ENCODE measurements at places on chromosomes 1 and 21.

DNA sequence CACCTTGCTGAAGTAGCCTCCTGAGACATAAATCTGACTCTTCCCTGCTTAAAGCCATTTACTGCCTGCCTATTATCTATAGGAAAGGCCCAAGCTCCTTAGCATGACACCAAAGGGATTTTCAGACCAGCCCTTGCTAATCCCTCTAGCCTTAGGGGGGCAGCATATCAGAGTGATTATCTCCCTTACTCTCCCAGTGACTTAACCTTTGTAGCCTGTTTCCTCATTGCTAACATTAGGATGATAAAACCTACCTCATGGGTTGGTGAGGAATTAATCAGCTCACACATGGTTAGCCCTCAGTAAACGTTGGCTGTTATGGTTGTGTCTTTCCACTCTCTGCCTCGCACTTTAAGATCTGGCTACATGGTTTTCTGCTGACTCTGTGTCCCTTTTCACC lies 70.1 kb downstream of the ROR1 start:
- no peak for DNase-seq

DNA sequence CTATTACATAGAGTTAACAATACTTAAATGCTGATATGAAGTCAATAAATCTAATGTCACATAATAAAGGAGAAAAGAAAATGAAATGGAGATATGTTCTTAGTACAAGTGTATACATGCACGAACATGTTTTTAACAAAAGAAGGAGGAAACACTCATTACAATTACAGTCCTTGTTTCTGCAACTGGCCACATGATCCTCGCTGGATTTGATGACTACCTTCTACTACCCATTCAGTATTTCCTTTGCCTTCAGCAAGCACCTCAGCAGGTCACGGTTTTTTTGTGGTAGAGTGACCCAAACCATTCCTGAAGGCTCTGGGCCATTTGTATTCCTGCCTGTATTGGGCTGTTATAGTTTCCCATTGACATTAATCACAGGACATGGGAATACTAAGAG lies 172.8 kb upstream of the CXADR start:
- no peak for DNase-seq

DNA sequence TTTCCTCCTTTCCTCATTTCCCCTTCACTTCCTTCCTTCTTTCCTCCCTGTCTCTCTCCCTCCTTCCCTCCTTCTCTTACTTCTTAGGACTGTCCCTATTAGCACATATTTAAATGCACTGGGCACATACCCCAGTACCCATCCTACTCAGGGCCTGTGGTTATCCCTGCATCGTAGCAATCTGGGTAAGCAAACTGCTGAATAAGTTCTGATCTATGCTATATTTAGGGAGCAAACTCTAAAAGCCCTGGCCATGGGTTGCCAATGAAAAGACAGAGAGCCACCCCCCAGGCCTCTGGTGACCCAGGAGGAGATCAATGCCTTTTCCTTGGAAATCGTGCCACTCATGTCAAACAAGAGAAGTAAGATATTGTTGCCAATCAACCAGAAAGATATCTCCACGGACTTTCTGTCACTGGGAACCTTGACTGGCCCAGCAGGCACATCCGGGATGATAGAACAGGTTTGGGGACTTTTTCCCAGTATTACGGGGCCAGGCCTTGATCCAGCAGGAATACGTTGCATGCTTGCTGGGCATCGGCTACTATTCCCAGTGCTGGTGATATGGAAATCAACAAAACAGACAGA lies 5.4 kb downstream of the FAM3B start:
- DNase-seq: no peak

DNA sequence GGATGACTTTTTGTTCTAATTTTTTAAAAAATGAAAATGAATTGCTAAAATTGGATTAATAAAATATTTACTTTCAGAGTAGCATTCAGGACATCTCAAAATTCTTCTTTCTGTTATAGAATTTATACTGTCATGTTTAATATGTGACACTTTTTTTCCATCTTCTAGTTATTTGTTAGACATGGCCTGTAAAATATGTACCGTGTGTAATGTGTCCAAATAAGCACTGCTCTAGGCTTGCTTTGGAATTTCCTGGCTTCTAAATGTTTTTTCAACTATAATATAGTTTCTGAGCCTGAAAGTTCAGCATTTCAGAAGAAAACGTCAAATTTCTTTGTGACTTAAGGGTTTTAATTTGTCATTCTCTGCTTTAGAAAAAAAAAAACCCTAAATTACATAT lies 243.6 kb downstream of the DNM3 start:
- DNase-seq: no peak

GRCh38 chr1:110003747-110004428 lies 19.3 kb downstream of the AHCYL1 start:
- peak; percentile 73 for DNase-seq

GRCh38 chr21:32456497-32456918 lies 44.0 kb downstream of the EVA1C start:
- no peak for DNase-seq

- DNase-seq: no peak
These were observed 50.7 kb upstream of the ACOT11 start for GRCh38 chr1:54497338-54497737.

DNA sequence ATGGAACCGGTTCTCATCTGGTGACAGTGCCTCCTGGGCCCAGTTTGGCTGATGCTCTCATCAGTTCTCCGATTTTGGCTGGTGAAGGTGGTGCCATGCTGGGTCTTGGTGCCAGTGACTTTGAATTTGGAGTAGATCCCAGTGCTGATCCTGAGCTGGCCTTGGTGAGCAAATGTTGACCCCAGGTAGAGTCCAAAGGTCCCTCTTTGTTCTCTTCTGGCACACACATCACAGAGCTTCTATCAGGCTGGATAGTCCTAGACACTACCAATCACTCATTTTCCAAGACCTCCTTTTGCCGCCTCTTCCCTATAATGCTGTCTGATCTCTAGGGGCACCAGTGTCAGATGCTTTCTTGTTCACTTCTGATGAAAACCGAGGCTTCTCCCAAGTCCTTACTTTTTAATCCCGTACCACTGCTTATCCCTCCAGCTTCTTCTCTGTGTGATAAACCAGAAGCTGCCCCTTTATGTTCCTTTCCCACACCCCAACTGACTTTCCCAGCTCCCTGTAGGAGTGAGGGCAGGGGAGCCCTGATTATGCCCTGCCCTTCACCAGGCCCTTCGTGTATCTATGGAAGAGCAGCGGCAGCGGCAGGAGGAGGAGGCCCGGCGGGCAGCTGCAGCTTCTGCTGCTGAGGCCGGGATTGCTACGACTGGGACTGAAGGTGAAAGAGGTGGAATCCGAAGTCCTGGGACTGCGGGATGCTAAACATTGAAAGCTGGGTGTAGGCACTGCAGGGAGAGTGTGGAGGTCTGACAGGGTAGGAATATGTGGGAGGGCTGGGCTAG lies 11.1 kb downstream of the PSMD4 start:
- no peak for DNase-seq

DNA sequence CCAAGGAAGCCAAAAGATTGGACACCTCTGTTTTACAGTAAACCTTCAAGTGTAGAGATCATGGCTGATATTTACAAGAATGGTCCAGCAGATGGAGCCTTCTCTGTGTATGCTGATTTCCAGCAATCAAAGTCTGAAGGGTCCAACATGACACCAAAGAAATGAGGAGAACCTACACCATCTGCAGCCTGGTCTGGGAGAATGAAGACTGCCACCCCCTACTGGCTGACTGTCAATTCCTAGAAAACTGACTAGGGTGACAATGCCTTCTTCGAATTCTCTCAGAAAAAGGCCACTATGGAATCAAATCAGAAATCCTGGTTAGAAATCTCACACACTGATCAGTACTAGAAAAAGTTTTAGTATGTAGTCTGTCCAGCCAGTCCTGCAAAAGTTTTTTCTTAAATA lies 83.3 kb downstream of the CDC42BPA start:
- DNase-seq: peak; percentile 63

GRCh38 chr1:201482755-201483154 lies 13.8 kb upstream of the PHLDA3 start:
- DNase-seq: no peak

DNA sequence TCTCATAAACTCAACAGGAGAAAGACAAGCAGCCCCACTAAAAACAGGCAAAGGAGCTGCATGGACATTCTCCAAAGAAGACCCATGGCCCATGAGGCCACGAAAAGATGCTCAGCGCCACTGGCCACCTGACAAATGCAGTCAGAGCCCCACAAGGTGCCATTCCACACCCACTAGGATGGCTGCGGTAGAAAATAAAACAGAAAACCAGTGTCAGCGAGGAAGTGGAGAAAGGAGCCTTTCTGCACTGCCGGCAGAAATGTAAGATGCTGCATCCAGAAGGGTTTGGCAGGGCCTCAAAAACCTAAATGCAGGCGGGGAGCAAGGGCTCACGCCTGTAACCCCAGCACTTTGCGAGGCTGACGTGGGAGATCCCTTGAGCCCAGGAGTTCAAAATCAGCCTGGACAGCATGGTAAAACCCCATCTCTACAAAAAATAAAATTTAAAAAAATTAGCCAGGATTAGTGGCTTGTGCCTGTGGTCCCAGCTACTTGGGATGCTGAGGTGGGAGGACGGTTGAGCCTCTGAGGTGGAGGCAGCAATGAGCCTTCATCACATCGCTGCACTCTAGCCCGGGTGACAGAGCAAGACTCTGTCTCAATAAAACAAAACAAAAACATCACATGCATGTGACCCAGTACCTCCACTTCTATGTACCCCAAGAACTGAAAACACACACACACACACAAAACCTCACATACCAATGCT lies 4.2 kb downstream of the WNT9A start:
- no peak for DNase-seq

- DNase-seq: no peak
These were observed 9.3 kb upstream of the KLHDC8A start for GRCh38 chr1:205365945-205366463.

GRCh38 chr1:217078078-217078690 lies 355.0 kb upstream of the ESRRG start:
- no peak for DNase-seq

GRCh38 chr1:204858363-204858821 lies 12.3 kb upstream of the NFASC start:
- DNase-seq: no peak

DNA sequence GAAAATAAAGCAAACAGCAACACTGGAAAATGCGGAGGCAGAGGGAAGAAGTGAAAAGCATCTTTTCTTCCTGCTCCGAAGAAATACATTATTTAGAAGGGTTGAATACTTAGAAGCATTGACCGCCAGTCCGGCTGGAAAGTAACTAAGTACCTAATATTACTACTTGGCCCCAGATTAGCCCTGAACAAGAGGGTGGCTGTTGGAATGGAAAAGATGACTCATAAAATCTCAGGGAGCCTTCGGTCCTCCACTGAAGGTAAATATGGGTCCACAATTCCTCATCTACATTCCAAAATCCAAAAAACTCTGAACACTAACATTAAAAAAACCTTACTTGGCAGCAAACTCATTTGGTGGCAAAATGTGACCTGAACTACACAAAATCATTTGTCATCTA lies 40.1 kb downstream of the BCAR3 start:
- no peak for DNase-seq

- no peak for DNase-seq
These were observed 107.1 kb downstream of the ST3GAL3 start for GRCh38 chr1:43814401-43814800.

DNA sequence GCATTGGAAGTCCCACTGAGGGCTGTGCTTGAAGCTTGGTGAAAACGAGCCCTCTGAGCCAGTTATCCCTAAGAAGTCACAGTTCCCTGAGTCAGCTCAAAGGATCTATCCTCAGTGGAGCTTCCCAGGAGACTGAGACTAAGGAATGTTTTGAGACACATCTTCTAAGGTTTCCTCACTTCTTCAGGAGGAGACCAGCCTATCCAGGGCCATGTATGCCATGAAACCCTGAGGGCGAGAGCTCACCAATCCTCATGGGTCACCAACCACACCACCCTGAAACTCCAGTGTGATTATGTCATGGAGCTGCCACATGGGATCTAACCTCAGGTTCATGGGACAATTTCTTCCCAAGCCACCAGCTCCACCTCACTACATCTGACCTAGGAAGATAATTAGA lies 7.6 kb upstream of the TIE1 start:
- no peak for DNase-seq

- DNase-seq: no peak
These were observed 87.6 kb upstream of the WLS start for GRCh38 chr1:68319907-68320306.

- no peak for DNase-seq
These were observed 20.0 kb downstream of the CRYZ start for GRCh38 chr1:74712881-74713280.
